T-helper 2 cell (primary cell): ENCODE measurements at places on chromosomes 12 and 14.

GRCh38 chr12:47276621-47277309 lies 197.0 kb upstream of the AMIGO2 start:
- DNase-seq: peak; percentile 9

GRCh38 chr14:52354242-52354641 lies 40.1 kb downstream of the PTGER2 start:
- DNase-seq: no peak

GRCh38 chr12:68344126-68344525 lies 12.0 kb upstream of the MDM1 start:
- no peak for DNase-seq

- no peak for DNase-seq
These were observed 15.6 kb downstream of the ACVRL1 start for GRCh38 chr12:51922762-51923505.

- no peak for DNase-seq
These were observed 852.6 kb downstream of the LRFN5 start for GRCh38 chr14:42459171-42459685.

DNA sequence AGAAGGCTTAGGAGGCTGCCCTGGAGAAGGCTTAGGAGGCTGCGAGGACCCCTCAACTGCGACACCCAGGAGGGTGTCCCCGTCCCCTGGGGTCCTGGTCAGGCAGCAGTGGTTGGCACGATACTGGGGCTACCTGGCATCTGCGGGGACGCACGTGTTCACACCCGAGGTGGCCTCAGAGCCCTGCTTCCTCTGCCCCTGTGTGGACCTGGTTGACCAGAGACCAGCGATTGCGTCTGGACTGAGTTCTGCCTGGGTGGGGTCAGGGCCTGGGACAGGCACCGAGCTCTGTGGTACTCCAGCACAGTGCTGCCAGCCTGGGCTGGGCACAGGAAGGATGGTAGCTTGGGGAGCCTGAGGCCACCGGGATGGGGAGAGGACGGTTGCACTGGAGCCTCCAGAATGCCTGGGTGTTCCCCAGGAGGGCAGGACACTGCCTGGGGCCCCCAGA lies 735 bp downstream of the ASPG start:
- DNase-seq: no peak

DNA sequence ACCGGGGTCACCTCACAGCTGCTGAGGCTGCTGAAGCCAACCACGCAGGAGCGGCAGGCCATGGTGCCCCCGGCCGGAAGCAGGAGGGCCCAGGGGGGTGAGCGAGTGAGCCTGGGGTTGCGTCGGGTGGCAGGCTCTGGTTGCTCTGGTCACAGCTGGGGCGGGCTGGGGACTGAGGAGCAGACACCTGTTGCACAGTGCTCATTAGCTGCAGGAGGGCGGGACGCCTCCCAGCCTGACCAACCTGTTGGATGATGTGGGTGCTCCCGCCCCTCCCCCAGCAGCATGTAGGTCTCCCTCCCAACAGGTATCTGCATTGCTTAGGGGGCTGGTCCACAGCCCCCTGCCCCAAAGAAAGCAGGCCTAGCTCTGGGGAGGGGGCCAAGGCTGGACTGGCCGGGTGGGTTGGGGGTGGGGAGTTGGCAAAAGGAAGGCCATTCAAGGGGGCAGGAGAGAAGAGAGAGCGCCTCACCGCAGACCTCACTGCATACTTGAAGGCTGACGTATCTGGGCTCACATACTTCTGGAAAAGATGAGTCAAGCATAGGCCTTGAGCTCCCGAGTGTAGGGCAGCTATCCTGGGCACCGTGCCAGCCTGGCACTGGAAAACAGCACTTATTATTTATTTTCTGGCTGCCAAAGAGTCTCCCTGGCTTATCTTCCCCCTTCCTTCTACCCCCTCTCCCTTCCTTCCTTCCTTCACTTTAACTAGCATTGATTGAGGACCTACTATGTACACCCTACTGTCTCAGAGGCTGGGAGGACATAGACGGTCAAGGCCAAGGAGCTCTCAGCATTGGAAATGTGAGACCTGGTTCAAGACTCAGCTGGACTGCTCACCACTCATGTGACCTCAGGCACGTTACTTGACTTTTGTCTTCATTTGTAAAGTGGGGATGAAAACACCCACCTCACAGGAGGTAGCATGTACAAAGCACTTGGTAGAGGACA lies at the start of gene KRT80:
KRT80 (minus strand) TSS at position 174 of the 951 bp plus-strand sequence; CDS start at position 62, 112 bp downstream.
- no peak for DNase-seq

DNA sequence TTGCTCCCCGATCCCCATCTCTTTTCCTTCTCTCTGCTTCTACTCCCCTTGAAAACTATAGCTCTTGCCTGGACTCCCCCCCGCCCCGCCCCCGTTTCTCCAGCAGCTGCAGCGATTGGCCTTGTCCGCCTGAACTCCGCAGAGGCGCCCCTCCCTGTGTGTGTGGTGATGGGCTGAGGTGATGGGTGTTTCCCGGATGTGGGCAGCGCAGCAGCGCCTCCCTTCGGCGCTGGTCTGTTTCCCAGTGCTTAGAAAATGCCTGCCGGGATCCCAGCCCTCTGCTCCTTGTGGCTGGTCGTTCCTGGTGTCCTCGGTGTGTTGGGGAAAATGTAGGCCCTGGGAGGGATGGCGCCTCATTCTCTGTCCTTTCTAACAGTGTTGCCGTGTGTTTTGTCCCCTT lies 43.3 kb downstream of the GALNT8 start:
- DNase-seq: no peak

GRCh38 chr12:58608711-58609110 lies 311.6 kb downstream of the LRIG3 start:
- no peak for DNase-seq

DNA sequence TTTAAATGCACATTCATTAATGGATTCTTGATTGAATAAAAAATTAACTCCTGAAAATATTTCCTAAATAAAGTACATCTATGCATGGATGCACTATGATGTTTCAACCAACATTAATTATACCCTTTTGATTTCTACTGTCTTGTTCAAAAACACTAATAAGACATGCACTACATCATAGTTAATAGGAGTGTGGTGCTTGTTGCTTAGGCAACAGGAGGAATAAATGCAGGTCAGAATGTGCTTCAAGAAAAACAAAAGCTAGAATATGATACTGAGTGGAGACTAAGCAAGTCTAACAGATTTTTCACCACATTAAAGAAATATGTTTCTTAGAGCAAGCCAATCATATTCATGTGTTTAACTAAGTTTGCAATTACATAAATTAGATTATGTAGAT lies 495.8 kb upstream of the GARIN6 start:
- no peak for DNase-seq

DNA sequence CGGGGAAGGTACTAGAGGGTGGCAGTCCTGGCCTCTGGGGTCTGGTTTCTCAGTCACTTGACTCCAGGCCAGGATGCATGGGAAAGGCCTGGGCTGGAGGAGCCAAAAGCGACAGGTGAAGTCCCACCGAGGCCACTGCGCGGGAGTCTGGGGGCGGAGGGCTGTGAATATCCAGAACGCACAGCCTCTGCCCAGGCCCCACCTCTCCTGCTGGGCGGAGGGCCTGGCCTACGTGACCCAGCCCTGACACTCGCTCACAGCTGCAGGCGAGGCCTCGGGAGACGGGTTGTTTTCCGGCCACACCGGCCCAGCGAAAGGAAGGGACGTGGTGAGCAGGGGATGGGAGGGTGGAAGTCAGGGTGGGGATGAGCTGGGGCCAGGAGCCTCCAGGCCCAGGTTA lies 91.2 kb downstream of the RFLNA start:
- no peak for DNase-seq

DNA sequence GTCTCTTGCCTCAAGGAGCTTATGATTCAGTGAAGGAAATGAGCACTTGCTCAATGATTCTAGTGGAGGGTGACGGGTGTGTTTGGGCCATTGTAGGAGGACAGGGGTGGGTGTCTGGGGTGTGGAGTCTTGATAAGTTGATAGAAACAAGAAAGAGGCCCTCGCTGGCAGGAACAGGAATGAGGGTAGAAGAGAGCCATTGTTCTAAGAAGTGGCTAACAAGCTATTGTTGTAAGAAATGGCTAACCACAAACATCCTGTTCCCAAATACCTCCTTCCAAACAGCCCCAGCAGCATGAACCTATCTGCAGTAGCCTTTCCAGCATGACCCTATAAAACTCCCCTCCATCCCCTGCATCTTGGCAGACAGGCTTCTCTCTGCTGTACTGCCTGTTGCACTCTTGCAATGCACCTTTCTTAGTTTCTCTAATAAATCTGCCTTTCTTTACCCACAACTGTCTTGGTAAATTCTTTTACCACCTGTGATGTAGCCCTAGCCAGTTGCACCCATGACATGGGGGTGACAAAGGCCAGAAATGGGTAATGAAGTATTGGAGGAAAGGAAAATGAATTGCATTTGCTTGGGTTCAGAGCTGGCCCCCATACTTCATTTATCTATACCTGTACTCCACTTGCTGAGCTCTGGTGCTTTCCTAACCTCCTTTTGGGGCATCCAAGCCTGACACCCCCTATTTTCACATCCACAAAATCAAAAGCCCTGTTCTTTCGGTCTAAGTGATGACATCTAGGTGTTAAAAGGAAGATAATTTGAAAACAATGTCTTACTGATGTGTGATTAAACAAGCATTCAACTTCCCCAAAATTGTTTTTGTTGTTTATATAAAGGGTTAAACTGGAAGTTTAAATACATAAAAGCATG lies 389.1 kb downstream of the GRIN2B start:
- DNase-seq: no peak

GRCh38 chr12:14845350-14845750 lies 2.0 kb upstream of the ART4 start:
- DNase-seq: no peak

- DNase-seq: no peak
These were observed 20.4 kb upstream of the AMIGO2 start for GRCh38 chr12:47100160-47100559.

DNA sequence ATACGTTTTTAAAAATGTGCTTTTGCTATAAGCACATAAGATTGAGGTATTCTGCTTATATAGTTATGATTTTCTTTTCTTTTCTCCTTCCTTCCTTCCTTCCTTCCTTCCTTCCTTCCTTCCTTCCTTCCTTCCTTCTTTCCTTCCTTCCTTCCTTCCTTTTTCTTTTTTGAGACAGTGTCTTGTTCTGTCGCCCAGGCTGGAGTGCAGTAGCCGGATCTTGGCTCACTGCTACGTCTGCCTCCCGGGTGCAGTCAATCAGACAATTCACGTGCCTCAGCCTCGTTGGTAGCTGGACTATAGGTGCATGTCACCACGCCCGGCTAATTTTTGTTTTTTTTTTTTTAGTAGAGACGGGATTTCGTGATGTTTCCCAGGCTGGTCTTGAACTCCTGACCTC lies 5.8 kb downstream of the CFAP54 start:
- DNase-seq: no peak

- no peak for DNase-seq
These were observed 373.0 kb downstream of the ALG10 start for GRCh38 chr12:34395056-34396005.

DNA sequence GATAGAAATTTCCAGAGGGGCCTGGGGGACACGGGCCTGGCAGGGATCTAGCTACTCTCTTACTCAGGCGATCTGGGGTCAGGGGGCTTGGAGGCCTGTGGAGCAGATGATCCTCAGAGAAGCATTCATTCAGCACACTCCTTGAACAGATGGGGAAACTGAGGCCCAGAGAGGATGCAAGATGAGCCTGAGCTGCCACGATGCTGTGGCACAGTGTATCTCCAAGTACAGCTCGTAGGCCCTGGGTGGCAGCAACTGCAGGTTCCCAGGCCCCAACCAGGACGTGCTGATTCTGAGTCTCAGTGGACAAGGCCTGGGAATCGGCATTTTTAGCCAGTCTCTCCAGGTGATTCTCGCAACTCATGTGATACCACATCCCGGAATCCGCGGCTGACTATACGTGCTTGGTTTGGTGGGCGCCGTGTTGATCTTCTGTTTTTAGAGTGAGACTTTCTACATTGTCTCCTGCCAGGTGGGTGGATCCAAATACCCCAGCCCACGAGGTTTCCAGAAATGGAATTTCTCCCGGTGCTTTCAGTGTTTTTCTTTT lies 22.5 kb downstream of the ADGRD1 start:
- no peak for DNase-seq

GRCh38 chr12:16361142-16361783 lies 13.8 kb downstream of the MGST1 start:
- DNase-seq: no peak

DNA sequence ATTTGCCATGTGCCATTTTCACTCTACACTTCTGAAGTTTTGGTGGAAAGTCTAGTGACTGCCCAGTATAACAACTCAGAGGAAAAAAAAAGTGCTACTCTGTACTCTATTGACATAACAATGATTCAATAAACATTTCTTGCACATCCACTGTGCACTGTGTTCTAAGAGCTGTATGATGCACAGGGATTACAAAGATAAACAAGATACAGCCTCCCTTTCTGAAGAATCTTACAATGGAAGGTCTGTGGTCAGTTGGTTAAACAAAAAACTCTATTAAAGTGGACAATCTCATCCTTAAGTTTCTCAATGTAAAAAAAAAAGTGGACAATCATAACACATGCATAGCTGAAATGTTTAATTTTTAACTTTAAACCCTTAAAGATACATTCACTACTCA lies 105.7 kb upstream of the RASSF8 start:
- no peak for DNase-seq

DNA sequence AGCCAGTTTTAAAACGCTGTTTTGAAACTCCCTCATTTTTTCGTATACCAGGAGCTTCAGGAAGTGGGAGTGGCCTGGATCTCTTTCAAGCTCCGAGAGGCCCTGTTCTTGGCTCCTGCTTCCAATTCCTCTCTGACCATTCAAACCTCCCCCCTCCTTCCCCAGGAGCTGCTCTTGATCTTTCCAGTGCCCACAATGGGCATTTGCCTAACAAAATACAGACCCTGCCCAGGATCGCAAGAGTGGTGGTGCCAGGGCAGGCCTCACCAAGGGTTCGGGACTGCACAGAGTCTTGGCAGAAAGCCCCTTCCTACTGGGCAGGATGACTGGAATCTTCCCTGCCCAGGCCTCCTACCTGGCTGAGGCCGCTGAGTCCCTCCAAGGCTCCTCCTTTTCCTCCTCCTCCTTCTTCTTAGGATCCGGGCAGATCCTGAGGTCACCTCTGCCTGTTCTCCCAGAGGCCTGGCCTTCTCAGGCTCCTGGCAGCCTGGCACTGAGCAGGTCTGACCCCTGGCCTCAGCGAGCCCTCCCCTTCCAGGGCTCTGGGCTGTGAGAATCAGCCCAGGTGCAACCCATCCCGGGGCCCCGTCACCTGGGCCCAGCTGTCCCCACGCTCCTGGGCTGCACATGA lies 46.9 kb upstream of the NOS1 start:
- DNase-seq: no peak

DNA sequence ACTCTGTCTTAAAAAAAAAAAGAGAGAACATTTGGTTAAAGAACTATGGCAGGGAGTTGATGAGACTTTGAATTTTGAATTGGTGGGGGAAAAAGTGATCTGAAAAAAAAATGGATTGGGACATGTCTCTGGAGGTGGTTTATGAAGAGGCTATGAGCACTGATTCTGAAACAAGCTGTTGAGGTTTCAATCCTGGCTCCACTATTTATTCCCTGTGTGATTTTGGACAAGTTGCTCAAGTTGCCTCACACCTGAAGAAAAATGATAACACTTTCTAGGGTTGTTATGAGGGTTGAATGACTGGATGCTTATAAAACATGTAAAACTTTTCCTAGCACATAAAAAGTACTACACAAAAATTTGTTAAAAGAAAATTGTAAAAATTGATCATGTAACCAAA lies 1.8 kb upstream of the ANO6 start:
- no peak for DNase-seq
